ENCODE measurements at places on chromosomes 4 and X. TPM values are rescaled to one million over a fixed set of nuclear protein-coding genes. Genes with fewer than 3 reads are reported as not detected.

The DAPP1 gene
- total RNA-seq = not detected

The XAGE1B gene
- not detected for total RNA-seq

The COL25A1 gene
- 7.8 TPM for total RNA-seq

The PGAM4 gene
- total RNA-seq = not detected

The PAGE2B gene
- not detected for total RNA-seq

The FANCB gene
- total RNA-seq = 15.9 TPM

The PLP1 gene
- not detected for total RNA-seq

The F9 gene
- not detected for total RNA-seq

The BEX5 gene
- total RNA-seq = not detected

The HERC5 gene
- total RNA-seq = 1.6 TPM

Measured in thoracic aorta endothelial cell (primary cell).